ENCODE measurements at places on chromosomes 4 and X.

GRCh38 chr4:174283507-174284471 is at the start of the genes CEP44 and FBXO8:
Gene CEP44, plus strand, starts transcription at chr4:174283911. Its CDS starts 15,211 bp downstream, at chr4:174299122.
Gene FBXO8, minus strand, starts transcription at chr4:174283667. Its CDS starts 20,575 bp downstream, at chr4:174263092.
- peak; percentile 65 for DNase-seq

- DNase-seq, result no peak
Observed at GRCh38 chr4:141658309-141658708, 21.9 kb downstream of the IL15 start.

DNA sequence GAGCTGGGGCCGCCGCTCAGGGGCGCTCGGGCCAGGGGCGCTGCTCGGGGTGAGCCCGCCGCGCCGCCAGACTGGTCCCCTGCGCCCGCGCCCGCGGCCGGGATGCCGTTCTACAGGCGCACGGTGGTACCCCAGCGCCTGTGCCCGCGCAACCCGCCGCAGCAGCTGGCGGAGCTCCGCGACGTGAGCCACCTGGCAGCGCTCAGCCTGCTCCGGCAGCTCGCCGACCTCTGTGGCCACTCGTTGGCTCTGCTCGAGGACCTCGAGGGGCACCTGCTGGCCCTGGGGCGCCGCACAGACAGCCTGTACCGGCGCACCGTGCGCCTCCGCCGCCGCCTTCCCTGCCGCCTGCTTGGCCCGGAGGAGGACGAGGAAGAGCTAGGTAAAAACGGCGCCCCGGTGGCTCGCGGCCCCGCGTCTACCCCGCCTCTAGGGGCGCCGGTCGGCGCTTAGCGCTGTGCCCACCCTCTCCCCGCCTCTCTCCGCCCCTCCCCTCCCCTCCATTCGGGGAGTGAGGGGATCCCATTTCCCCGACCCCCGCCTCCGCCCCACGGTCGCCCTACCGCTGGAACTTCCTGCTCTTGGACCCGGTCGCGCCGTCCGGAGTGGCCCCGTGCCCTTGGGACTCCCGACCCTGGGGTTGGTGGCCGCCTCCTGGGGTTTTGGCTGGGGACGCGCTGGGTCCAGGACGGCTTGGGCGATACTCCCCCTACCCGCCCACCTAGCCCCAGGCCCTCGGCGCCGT is 513 bp downstream of the NHSL2 start:
- DNase-seq, result peak; percentile 34

DNA sequence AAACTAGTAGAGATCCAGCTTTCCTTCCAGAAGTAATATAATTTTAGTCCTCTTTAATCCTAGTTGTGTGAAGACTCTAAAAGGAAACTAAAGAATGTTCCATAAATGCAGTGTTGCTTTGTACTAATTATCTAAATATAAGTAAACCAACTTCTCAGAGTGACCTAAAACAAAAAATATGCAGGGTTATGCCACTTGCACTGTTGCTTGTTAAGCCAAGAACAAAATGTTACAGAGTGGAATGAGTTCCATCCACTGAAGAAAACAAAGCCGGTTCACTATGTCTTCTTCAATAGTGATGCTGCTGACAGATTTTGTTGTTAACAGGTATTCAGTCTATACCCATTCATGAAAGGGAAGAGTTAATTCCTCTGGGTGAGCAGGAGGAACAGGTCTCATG is 252.0 kb upstream of the DIAPH2 start:
- no peak for DNase-seq

DNA sequence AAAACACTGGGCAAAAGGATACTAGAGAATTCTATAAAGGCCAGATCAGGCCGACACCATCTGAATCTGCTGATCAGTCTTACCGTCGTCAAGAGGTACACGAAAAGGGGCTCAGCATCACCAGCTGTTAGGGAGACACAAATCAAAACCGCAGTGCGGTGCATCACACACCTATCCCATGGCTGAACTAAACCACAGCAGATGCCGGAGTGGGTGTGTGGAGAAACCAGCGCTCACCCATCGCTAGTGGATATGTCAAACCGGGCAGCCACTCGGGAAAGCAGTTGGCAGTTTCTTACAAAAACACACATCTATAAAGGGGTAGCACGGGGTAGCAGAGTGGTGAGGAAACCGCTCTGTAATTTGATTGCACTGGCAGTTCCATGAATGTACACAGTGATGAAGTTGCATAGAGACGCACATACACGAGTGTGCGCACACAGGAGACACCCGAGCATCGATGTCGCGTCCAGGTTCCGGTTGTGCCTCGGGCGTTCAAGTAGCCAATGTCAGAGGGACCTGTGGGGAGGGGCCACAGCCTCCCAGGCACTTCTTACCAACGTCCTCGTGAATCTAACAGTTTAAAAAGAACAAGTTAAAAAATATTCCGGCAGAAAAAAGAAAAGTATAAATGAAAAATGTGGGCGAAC is 23.1 kb upstream of the CCNQ start:
- DNase-seq, result no peak

GRCh38 chr4:118120120-118120760 is 86.0 kb downstream of the NDST3 start:
- DNase-seq, result no peak

DNA sequence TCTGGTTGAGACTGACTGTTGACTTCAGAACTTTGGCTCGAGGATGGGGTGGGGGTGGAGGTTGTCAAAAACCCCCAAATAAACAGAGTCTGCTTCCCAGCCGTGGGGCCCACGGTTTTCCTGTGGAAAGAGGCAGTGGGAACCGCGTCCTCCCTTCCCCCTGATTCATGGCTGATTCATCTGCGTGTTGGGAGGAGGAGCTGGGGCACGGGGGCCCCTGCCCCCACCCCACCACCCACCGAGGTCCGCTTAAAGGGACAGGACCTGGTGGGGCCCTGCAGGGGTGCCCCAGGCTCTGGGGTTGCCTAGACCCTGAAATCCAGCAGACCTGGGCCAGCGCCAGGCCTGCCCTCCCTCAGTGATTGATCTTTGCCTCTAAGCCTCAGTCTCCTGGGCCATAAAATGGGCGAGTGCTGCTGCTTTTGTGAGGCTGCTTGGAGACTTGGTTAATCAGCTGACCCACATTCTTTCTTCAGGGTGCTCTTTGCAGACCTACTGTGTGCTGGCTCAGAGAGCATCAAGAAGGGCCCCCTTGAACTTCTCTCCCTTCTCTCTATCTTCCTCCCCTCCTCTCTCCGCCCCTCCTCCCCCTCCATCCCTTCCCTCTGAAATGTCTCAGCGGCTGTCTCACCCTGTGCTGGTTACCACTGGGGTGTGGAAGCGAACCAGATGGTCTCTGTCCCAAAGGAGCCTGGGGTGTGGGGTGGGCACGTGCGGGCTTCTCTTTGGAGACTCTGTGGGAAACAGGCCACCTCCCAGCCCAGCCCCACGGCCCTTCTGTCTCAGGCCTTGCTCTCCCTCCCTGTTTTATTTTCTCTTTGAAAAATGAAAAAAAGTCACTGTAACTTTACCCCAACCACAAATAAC is 9.1 kb downstream of the HTRA3 start:
- DNase-seq, result no peak

DNA sequence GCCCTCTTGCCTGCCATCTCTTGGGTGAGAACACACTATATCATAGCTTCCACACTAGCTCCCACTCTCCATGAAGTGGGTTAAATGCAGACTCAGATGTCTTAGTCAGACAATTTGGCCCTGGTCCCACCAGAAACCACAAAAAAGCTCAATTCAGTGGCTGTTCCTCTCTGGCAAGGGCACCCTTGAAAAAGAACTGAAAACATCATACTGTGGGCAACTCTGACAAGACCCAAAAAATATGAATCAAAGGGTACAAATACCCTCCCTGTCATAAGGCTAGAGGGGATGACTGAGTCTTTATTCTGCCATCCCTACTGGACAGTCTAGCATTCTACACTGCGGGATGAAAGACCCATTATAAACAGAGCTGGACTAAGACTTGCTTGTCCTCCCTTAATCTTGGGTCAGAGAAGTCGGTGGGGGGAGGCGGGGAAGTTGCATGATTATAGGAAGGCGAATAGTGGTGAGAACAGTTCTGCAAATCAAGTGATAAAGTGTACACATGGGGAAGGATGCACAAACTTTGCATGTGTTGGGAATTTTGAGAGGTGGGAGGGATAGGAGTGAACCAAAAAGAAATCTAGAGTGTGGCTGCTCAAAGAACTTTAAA is 172.1 kb downstream of the OPHN1 start:
- no peak for DNase-seq

- no peak for DNase-seq
Observed at GRCh38 chrX:138890491-138890890, 179.0 kb upstream of the FGF13 start.

DNA sequence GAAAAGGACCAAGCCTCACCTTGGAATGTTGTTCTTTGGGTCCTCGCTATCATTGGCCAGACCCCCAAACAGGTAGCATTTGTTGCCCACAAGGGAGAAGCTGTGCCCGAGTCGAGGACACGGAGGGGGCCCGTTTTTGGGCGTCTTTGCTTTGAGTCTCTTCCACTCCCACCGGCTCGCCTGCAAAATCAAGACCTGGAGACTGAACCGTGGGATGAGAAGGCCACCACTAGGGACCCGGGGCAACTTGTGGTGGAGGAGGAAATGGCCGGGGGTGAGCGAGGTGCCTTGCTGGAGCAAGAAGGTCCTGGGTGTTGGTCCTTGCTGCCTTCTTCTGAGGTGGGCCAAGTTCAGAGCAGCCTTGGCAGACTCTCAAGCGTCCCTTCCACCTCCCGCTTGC is 7.5 kb downstream of the HCFC1 start:
- DNase-seq, result no peak

- DNase-seq, result no peak
Observed at GRCh38 chrX:120136128-120136527, 20.4 kb upstream of the RHOXF1 start.

- DNase-seq, result no peak
Observed at GRCh38 chrX:103311399-103311780, 600 bp upstream of the BEX2 start.

- no peak for DNase-seq
Observed at GRCh38 chr4:17126321-17126966, 228.0 kb upstream of the LDB2 start.

DNA sequence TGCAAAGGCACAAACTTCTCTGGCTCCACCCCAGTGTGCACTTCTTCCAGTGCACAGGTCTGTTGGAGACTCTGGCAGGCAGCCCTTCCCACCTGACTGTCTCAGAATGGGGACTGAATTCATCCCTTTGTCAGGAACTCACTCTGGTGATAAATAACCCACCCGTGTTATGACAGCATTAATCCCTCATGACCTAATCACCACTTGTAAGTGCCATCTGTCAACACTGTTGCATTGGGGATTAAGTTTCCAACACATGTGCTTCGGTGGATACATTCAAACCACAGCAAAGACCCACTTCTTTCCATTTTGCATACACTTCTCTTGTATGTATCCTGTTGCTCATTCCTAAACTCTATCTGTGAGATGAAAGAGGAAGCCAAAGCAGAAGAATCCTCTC is 1002.9 kb upstream of the IGFBP7 start:
- no peak for DNase-seq

DNA sequence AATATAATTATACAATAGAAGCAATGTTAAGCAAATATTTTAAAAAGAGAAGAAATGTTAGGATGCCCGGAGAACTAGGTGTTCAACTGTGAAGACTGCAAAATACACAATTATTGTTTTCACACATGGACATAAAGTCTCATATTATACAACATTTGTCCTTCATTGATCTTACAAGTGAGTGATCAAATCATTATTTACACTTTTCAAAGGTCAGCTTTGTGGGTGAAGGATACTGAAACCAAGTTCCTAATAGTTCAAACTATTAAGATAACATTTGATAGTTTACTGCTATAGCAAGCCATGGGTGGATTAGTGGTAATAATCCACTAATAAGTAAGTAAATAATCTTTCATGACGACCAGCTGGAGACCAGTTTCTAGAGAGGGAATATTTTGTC is 23.3 kb downstream of the CTSO start:
- DNase-seq, result no peak

GRCh38 chr4:11424000-11424399 is 4.7 kb downstream of the HS3ST1 start:
- DNase-seq, result no peak

GRCh38 chr4:153176938-153177337 is 27.3 kb upstream of the TRIM2 start:
- DNase-seq, result no peak

DNA sequence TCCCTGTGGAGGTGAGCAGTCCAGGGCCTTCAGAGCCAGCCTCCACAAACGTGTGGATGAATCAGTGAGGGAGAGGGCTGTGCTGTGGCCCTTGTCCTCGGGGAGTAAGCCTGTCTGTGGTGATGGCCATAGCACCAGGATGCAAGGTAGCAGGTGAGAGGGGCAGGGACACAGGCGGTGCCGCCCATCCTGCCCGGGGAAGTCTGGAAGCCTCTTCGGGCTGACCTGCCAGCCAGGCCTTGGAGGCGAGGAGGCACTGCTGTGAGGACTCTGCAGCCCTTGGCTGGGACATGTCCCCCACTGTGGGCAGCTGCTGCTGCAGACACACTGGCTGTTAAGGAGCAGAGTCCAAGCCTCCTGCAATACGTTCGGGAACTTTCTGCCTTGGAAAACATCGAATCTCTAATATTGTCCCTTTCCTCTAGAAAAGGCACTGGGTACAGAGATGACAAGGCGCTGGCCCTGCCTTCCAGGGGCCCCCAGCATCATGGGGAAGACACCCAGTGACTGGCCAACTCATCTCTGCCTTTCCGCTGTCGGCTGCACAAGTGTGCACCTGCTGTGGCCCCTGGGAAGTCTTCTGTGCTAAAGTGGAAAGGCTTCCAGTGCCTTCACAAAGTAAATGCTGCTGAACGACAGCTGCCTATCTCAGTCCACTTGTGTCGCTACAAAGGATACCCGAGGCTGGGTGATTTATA is 101.4 kb downstream of the ADRA2C start:
- DNase-seq, result no peak

DNA sequence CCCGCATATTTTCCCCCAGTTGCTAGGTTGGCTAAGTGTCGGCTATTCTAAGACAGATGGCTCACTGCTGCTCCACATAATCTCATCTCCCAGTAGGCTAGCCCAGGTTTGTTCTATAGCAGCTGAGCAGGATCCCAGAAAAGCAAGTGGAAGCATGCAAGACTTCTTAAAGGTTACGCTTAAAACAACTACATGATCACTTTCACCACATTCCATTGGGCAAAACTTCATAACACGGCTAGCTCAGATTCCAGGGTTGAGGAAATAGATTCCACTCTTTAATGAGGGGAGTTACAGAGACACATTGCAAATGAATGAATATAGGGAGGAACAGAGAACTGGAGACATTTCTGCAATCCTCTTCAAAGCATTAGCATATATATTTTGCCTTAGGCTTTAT is 12.9 kb upstream of the RAB33B start:
- no peak for DNase-seq

DNA sequence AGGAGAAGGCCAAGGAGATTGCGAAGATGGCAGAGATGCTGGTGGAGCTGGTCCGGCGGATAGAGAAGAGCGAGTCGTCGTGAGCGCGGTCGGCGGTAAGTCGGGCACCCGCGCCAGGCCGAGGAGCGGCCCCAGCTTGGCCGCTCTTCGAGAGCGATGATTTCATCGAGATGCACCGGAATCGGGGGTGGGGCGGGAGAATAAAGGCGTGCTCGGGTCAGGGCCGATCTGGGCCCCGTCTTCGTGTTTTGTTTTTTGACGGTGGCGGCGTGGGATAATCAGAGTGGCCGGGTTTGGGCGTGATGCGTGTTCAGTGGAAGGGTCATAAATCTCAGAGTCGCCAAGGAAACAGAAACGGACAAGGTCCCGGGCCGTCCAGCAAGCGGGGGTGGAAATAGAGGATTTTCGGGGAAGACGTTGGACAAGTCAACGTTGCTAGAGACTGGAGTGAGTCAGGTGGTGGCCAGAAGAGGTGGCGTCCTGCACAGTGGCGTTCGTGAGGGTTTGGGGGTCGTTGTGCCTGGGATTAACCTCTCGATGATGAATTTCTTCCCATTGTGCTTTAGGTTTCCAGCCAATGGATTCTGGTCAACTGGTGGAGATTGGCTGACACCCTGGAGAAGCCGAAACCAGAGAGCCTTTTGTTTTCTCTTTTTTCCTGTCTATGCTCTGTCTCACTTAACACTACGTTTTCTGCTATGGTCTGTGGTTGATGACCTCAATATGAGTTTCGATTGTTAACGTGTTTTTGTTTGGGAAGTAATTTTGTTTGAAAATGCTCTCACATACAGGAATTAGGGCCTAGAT is 882 bp downstream of the MRFAP1 start:
- peak; percentile 56 for DNase-seq
